Endodermal cell (in vitro differentiated cells): ENCODE measurements at places on chromosomes 13 and 19. TPM values are rescaled to one million over a fixed set of nuclear protein-coding genes. Genes with fewer than 3 reads are reported as not detected.

TMEM59L gene
- 4.2 and 5.0 TPM in 2 replicates for total RNA-seq

GJB2 gene
- 0.26 to 0.82 TPM (median 0.76 TPM) in 3 replicates for total RNA-seq

CEACAM7 gene
- total RNA-seq = not detected in 3 replicates

CTXN1 gene
- total RNA-seq = 60.1 and 66.0 TPM in 2 replicates

NAXD gene
- total RNA-seq = 28.3 to 35.2 TPM (median 33.4 TPM) in 3 replicates

SOX1 gene
- not detected in 2 replicates for total RNA-seq

NLRP7 gene
- 1.0 and 1.1 TPM in 2 replicates for total RNA-seq

CILP2 gene
- 3.3 and 3.6 TPM in 2 replicates for total RNA-seq

PLK5 gene
- total RNA-seq = not detected in 3 replicates

MBD3L2 gene
- not detected in 3 replicates for total RNA-seq

LILRB3 gene
- not detected in 3 replicates for total RNA-seq

KLK10 gene
- total RNA-seq = 0.63 to 0.91 TPM (median 0.80 TPM) in 3 replicates

FLT3 gene
- total RNA-seq = 0.13 and 0.27 TPM in 2 replicates

SIGLECL1 gene
- not detected in 2 replicates for total RNA-seq

ZNF66 gene
- 33.6 and 42.6 TPM in 2 replicates for total RNA-seq

TYROBP gene
- total RNA-seq = not detected in 3 replicates

KIR2DL3 gene
- not detected in 3 replicates for total RNA-seq

OR4F17 gene
- not detected in 2 replicates for total RNA-seq

DLL3 gene
- total RNA-seq = 2.0 and 2.1 TPM in 2 replicates

AZU1 gene
- total RNA-seq = 2.8 to 5.2 TPM (median 3.7 TPM) in 3 replicates

MEF2B gene
- 0.77 to 1.6 TPM (median 0.90 TPM) in 3 replicates for total RNA-seq

MED16 gene
- total RNA-seq = 83.8 and 92.4 TPM in 2 replicates

RFPL4A gene
- total RNA-seq = not detected in 3 replicates

SRRM5 gene
- 0.23 to 0.61 TPM (median 0.35 TPM) in 3 replicates for total RNA-seq

KLK15 gene
- not detected in 2 replicates for total RNA-seq

RPS5 gene
- total RNA-seq = 896 to 1,014 TPM (median 913 TPM) in 3 replicates

CRLF1 gene
- 10.5 and 13.4 TPM in 2 replicates for total RNA-seq

LILRA1 gene
- not detected in 3 replicates for total RNA-seq

ZNF555 gene
- 9.4 and 9.6 TPM in 2 replicates for total RNA-seq

PROSER1 gene
- 24.1 to 62.4 TPM (median 54.0 TPM) in 3 replicates for total RNA-seq

CYP2F1 gene
- not detected in 2 replicates for total RNA-seq

CYP4F3 gene
- total RNA-seq = not detected in 3 replicates

ACTN4 gene
- total RNA-seq = 437 and 450 TPM in 2 replicates

TEX29 gene
- total RNA-seq = 0.69 to 2.0 TPM in 2 of 3 replicates, not detected in the other

NCR1 gene
- total RNA-seq = 32.8 and 34.5 TPM in 2 replicates

OR7C1 gene
- not detected in 3 replicates for total RNA-seq

CALR3 gene
- 0.25 TPM in 1 of 2 replicates, not detected in the other for total RNA-seq
